Mucosa of descending colon (tissue), 3 donors: ENCODE measurements at places on chromosomes 7 and 10. TPM values are rescaled to one million over a fixed set of nuclear protein-coding genes. Genes with fewer than 3 reads are reported as not detected.
A peak's percentile ranks its signal among the peaks of the same experiment; 100 is the strongest.

Gene LIPN
- not detected for total RNA-seq

DNA sequence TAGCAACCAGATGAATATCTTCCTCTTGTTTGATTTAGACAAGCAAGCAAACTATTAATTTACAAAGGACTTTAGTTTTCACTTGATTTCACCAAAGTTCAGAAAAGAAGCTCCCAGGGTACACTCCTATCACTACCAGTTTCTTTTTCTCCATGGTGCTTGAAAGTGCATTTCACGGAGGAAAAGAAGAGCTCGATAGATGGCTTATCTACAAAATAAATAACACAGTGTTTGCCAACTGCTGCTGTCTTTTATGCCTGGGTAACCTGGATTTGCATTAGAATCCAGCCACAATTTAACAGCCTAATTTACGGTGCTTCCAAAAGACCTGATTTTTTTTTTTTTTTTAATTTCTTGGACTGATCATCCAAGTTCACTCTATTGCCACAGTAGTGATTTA, 275.7 kb downstream of the GPR37 start:
- no peak for DNase-seq

- DNase-seq, result no peak
Measured at GRCh38 chr10:74575191-74575720, 251.1 kb upstream of the KAT6B start.

DNA sequence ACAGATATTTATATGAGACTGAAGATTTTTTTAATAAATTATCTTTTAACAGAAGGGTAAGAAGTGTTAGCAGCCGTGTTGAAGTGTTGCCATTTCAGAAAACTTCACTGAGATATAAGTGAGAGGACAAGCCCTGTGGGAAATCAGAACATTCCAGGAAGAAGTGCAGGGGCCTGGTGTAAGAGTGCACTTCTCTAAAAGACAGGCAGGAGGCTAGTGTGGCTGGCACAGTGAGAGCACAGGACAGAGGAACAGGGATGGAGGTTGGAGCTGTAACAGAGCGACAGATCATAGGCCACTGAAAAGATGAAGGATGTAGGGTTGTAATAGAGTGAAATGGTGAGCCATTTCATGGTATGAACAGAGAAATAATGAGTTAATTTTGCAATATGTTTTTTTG, 608.9 kb downstream of the SORCS1 start:
- DNase-seq, result no peak

Gene RPEL1
- 0.13 TPM for total RNA-seq

- no peak for DNase-seq
Measured at GRCh38 chr10:101670635-101671034, 24.3 kb downstream of the FBXW4 start.

GRCh38 chr7:68537051-68537773, 1061.1 kb upstream of the AUTS2 start:
- no peak for DNase-seq

Gene FOXI2
- total RNA-seq, result 0.12 TPM

- DNase-seq, result no peak
Measured at GRCh38 chr10:3689871-3690510, 95.0 kb downstream of the KLF6 start.

DNA sequence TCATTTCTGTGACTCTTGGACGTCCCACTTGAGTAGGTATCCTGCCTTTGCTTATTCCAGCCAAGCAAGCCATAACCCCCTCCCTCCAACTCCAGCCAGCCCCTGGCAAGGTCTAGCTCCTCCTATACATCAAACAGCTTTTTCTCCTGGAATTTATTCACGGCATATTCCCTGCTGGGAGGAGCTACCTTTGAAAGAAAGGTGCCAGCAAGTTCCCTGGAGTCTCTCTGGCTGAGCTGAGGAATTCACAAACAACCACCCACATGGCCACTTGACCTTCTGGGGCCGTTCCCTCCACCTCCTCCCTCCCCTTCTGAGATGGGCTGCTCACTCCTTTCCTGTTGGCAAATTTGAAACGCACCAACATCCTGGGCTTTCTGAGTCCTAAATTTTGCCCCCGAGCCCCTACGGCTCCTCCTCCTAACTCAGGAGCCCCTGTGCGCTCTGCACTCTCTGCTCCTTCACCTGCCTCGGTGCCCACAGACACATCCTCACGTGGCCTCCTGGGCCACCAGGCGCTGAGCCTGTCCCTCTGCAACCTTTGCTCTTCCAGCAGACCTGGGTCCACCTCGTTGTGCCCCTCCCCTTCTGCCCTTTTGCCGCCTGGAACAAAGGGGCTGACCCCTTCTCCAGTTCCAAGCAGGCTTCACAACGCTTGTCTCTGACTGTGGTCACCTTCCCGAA, 48.0 kb downstream of the HSPA12A start:
- DNase-seq, result no peak

GRCh38 chr10:51888263-51888662, 188.9 kb upstream of the CSTF2T start:
- DNase-seq, result no peak

GRCh38 chr7:1366801-1367405, 92.4 kb downstream of the MICALL2 start:
- no peak for DNase-seq

DNA sequence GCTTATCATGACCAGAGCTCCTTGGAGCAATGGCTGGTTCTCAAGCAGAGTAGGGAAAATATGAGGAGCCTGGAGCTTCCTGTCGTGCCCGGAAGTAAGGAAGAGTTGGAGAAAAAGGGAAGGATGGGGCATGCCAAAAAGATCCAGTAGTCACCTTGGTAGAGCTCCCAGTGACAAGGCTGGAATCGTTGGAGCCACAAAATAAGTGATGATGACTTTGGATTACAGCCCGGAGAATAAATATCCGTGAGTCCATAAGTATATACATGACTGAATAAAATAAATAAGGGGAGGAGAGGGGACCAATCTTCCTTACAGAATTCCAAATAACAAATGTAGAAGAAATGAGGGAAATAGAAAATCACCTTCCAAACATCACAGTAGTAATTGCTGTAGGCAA, 29.3 kb downstream of the LMTK2 start:
- DNase-seq, result no peak

DNA sequence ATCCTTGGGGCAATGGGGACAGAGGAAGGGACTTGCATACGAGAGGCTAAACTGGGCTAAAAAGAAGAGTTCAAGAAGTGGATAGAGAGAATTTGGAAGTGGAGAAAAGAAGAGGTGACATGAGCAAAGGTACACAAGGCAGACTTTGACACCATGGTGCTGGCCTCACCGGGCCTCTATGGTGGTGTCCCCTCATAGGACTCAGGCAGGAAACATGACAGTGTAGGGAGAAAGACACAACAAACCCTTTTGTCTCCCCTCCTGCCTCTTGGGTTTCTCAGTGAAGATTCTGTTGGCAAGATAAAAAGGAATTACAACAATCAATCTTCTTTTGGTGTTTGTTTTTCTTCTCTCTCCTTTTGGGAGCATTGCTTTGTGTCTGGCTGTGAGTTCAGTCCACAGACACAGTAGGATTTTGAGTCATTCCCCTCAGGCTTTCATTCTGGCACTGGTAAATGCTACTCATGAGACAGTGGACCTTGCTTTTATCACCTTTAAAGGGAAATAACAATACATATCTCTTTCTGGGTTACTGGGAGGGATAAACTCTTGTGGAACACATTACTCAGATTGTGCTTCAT, 827.7 kb downstream of the TNS3 start:
- DNase-seq, result no peak

GRCh38 chr7:27688646-27689045, 26.0 kb upstream of the HIBADH start:
- DNase-seq, result no peak

- no peak for DNase-seq
Measured at GRCh38 chr10:91103384-91104192, 116.9 kb upstream of the PCGF5 start.

DNA sequence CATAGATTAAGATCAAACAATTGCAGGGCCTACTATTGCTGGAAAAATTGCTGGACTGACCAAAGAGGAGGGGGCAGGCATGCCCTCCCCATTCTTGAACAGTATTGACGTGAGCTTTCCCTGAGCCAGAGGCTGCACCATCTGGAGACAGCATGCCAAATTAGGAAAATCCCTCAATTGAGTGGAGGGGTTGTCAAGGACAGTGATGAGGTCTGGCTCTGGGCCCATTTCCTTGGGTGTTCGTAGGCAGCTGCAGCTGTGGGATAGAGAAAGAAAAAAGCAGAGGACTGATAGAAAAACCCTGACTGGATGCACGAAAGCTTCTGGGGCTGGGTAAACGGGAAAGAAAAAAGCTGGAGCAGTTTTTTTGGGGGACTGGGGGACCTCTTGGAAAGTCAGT, 22.8 kb upstream of the ORC5 start:
- no peak for DNase-seq

Gene MYL10
- total RNA-seq, result not detected

Gene CUEDC2
- 51.9 TPM for total RNA-seq

DNA sequence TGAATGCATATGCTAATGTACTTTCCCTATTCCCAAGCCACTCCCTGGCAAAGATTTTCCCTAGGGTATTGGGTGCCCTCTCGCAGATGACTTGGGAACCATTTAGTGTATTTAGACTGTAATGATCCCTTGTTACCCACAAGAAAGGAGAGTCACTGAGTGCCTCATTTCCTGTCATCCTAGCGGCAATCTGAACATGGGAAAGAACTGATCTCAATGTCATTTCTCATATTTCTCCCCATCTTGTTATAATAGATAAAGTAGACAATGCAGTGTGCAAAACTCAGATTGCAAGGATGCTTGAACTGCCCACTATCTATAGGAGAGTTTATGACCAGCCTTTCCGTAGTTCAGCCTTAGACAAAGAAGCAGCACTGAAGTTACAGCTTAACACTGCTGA, 123.3 kb downstream of the MICU1 start:
- DNase-seq, result no peak

Gene ADRA2A
- 10.9 TPM for total RNA-seq

DNA sequence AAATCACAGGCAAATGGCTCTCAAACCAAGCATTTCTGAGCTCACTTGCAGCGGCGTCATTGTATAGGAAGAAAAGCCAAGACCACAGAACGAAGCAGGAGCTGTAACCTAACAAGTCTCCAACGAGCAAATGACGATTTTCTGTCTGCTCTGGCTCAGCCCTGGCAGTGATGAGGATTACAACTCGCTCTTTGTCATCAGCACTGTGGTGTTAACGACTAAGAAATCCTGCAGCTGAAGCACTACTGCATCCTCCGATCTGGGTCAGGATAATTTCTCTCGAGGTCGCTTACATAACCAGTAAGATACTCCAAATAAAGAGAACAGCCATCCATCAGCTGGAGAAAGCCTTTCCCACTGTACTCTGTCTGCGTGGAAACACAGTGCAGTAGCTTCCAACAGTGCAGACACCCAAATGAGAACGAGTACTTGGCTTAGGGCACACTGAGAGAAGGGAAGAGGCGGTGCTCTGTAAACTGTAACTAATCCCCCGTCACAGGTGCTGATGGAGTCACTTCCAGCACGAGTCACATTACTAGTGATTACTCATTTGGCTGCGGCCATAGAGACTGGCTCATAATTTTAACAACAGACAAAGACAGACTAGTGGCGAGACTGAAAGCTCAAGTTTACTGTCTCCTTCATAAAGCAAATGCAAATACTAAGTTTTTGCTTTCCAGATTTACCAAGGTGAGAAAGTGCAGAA, 135.8 kb downstream of the NRBF2 start:
- peak; percentile 62 for DNase-seq

DNA sequence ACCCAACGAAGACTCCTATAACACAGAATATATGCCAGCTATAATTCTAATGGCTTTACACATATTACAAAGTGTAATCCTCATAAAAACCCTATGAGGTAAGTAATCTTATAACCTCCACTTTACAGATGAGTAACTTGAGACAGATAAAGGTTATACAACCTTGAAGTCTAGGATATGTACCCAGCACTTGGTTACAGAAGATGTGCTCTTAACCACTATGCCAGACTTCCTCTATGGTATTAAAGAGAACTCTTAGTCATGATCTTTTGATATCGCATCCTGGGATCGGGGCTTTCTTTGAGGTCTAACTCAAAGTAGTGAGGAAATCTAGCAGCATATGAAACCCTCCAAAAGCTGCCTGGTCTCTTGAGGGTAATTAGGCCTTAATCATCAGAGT, 319.2 kb upstream of the LRRN3 start:
- DNase-seq, result no peak

Gene WDFY4
- total RNA-seq, result 2.2 TPM

DNA sequence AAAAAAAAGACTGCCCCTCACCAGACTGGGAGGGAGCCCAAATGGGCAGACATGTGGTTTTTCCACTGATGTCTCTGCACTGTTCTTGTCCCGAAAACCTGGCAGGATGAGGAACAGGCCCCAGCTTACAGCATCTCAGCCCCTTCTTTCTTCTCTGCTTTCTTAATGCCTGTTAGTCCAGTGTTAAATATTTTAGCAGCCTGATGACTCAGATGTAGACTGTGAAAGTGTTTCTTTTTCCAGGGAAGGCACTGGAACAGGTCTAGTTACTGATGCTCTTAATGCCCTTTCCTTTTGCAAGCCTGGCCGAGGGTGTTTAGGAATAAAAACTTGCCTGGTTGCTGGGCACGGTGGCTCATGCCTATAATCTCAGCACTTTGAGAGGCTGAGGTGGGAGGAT, 107.7 kb downstream of the TACC2 start:
- no peak for DNase-seq

- no peak for DNase-seq
Measured at GRCh38 chr7:31104361-31105255, 52.5 kb downstream of the ADCYAP1R1 start.
